Omental fat pad (tissue), 4 donors: ENCODE measurements at places on chromosomes 13 and 19.

DNA sequence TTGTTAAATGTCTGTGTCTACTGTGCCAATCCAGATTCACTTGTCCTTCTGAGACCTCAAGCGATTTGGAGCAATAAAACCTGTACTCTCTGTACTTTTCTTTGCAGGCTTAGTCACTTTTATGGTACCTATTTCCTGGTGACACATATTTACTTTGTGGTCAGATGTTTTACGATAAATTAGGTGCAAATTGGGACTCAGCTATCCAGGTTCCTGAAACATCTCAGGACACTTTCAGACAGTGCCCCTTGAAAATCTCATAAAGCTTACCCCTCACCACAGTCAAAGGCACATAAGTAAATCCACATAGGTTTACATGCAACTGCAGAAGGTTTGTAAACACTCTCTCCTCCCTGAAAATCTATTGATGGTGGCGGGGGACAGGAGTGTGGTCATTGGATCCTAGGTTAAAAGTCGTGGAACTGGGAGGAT is 438.8 kb downstream of the EFNB2 start:
- DNase-seq: no peak

DNA sequence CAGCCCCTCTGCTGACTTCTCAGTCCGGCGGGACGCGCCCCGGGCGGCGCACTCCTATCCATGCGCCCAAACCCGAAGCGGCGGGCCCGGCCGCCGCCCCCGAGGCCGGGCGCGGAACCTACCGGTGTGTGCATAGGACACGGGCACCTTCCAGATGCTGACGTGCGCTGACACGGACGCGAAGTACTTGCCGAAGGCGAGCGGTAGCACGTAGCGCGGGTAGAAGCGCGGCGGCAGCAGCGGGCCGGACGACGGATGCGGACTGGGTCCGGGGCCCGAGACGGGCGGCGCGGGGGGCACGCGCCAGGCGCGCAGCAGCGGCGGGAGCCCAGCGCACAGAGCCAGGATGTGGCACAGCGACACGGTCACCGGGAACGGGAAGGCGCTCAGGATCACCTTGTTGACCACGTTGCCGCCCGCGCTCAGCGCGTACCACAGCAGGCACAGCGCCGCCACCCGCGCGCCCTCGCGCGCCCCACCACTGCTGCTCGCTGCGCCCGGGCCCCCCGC is 338 bp downstream of the SLC35E1 start:
- DNase-seq: no peak

- DNase-seq: no peak
These were observed 290.8 kb upstream of the PCDH9 start for GRCh38 chr13:67520886-67521285.

DNA sequence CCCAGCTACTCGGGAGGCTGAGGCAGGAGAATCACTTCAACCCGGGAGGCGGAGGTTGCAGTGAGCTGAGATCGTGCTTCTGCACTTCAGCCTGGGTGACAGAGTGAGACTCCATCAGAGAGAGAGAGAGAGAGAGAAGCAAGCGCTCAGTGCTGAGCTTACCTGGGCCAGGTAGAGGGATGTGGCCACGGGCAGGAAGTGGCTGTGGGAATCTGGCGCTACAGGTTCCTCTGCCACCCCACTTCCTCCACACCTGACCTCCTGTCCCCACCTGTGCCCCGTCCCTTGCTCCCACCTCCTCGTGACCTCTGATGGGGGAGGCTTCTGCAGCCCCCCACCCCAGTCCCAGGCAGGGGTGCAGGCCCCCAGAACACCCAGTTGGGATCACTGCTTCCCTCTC is 1.0 kb upstream of the NCCRP1 start:
- DNase-seq: no peak

DNA sequence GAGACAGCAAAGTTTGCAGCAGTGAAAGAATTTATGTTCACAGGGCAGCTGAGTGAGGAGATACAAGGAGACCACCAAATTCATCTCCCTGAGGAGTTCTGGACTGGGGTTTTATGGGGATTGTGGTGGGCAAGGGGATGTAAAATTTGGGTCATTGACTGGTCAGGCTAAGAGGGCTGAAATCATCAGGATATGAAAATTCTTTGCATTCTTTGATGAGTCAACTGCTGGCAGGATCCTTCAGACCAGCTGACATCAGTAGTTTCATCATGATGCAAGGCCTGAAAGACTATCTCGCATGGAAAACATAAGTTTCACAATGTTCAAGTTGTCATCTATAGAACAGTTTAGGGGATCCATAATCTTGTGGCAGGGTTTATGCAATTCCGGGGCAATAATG is 869.5 kb upstream of the PCDH9 start:
- no peak for DNase-seq

GRCh38 chr19:6706633-6706958 is 13.9 kb downstream of the C3 start:
- DNase-seq: no peak

GRCh38 chr13:112132619-112133018 is 65.7 kb downstream of the SOX1 start:
- DNase-seq: no peak

GRCh38 chr13:38180670-38181069 is 169.0 kb upstream of the UFM1 start:
- no peak for DNase-seq

GRCh38 chr13:43014162-43014561 is 9.2 kb upstream of the DNAJC15 start:
- no peak for DNase-seq

GRCh38 chr19:33071887-33072286 is 7.2 kb upstream of the RHPN2 start:
- no peak for DNase-seq

GRCh38 chr19:32387701-32388392 is 17.7 kb upstream of the DPY19L3 start:
- no peak for DNase-seq

GRCh38 chr13:32663660-32664059 is 77.4 kb downstream of the PDS5B start:
- DNase-seq: no peak

GRCh38 chr13:29281932-29282495 is 313.5 kb downstream of the SLC7A1 start:
- no peak for DNase-seq

GRCh38 chr13:23828086-23828485 is 61.1 kb downstream of the MIPEP start:
- DNase-seq: no peak

GRCh38 chr19:57037556-57037955 is 82.2 kb upstream of the USP29 start:
- no peak for DNase-seq

GRCh38 chr19:17294051-17294891 is 9.0 kb downstream of the ABHD8 start:
- no peak for DNase-seq

GRCh38 chr19:44303976-44304568 is 753 bp downstream of the ZNF235 start:
- DNase-seq: no peak

GRCh38 chr13:91142572-91142971 is 204.9 kb upstream of the MIR17HG start:
- no peak for DNase-seq

DNA sequence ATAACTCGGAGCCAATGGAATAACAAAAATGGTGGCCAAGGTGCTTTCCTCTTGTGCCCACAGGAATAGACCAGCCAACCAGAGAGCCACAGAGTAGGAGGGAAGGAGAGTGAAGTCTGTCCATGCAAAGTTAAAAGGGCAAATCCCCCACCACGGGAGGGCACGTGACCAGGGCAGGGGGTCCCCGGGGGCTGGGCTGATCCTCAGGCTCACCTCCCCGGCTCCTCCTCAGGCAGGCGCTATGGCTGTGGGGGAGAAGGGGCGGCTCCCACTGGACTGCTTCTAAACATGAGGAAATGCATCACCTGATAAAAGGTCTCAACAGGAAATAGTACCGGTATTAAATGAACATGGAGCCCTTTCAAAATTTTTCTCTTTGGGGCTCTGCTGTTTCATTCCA is 73.2 kb upstream of the SLC15A1 start:
- DNase-seq: no peak

DNA sequence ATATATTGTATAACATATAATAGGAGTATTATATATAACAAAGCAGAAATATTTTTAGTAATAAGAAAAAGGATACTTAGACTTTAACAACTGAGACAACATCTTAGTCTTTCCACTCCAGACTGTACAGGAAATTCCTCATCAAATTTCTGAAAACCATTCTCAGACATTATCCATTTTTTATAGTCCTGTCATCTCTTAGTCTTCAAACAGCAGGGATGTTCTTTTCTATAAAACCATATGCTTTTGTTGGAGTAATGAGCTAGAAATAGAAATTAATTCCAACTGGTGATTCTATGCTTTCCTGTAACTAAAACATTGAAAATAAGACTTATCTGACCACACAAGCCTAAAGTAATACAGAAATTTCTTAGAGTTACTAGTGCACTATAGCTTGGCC is 82.2 kb upstream of the CSNK1A1L start:
- DNase-seq: no peak

DNA sequence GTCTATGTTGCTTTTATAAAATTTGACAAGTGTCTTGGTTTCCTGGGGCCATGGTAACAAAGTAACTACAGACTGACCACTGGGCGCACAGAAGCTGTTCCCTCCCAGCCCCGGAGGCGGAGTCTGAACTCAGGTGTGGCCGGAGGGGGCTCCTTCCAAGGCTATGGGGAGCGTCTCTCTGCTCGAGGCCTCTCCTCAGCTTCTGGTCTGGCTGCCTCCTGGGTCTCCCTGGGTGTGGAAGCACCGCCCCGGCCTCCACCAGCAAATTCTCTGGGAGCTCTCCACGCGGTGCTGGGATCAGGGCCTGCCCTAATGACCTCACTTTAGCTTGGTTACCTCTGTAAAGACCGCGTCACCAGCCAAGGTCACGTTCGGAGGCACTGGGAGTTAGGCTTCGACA is 45.7 kb upstream of the F7 start:
- no peak for DNase-seq

GRCh38 chr13:21733475-21734263 is 62.8 kb downstream of the FGF9 start:
- no peak for DNase-seq

- DNase-seq: no peak
These were observed 146.3 kb upstream of the ZNF536 start for GRCh38 chr19:30225676-30226463.

GRCh38 chr13:109787135-109787954 is 962 bp upstream of the IRS2 start:
- no peak for DNase-seq

DNA sequence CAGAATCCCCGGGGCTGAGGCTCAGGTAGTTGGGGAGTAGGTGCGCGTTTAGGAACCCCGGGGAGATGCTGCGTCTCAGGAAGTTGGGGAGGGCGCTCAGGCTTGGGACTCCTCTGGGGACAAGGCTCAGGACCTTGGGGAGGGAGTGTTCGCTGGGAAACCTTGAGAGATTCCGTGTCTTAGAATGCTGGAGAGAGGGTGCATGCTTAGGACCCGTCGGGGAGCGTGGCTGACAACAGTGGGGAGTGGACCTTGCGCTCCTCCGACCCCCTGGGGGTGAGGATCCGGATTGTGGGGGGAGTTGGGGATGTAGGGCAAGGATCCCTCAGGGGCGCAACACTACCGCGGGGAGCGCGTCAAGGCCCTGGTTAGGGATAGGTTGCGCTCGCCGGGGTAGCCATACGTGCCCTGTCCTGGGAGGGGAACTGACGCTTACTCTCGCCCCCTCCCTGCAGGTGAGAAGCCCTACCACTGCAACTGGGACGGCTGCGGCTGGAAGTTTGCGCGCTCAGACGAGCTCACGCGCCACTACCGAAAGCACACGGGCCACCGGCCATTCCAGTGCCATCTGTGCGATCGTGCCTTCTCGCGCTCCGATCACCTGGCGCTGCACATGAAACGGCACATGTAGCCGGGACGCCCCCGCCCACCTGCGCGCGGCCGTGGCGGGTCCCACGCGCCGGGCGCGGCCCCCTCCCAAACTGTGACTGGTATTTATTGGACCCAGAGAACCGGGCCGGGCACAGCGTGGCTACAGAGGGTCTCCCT is 2.0 kb downstream of the KLF2 start:
- DNase-seq: no peak

DNA sequence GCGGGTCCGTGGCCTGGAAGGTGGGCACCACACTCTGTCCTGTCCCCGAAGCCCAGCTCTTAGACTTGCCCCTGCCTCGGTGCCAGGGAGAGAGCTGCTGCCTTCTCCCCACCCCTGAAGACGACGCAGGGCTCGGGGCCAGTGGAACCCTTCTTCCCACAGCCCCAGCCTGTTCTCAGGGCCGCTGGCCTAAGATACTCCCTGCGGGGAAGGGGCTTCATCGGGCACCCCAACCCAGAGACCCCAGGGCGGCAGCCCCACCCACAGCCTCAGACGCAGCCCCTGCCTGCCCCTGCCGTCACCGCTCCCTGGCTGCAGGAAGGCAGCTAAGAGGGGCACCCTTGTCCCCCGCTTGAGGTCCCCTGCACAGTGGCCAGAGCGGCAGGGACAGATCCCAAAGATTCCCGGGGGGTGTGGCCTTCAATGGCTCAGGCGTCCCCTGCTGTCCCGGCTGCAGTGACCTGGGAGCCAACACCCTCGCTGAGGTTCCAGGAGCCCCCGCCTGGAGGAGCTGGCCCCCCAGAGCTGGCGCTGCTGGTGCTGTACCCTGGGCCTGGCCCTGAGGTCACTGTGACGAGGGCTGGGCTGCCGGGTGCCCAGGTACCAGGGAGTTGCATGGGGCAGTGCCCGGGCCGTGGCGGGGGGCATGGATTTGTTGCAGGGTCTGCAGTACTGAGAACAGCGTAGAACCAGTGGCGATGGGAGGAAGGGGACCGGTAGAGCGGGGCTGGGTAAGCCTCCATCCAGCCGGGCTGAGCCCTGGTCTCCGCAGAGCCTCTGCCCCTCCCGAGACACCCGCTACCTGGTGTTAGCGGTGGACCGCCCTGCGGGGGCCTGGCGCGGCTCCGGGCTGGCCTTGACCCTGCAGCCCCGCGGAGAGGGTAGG is 1.0 kb downstream of the AMH start:
- DNase-seq: no peak

DNA sequence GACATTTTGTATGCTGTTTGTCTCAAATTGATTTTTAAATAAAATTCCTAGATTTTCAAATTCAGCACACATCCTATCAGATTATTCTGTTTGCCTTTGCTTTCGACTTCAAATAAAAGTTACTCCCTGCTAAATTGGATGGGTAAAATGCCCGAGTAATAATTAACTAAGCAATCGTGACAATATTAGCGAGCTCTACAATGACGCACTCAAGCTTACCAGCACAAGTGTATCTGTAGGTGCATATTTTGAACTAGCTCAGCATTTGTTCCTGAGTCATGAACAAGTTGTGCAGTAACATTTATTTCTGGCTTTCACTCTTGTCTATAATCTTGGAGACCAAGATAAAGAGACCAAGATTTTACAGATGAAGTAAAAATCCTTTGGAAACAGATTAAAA is 113.4 kb downstream of the UBL3 start:
- no peak for DNase-seq

GRCh38 chr19:49560358-49560900 is 19.9 kb downstream of the NOSIP start:
- no peak for DNase-seq

- no peak for DNase-seq
These were observed 58.7 kb upstream of the PABPC3 start for GRCh38 chr13:25037057-25037813.

- no peak for DNase-seq
These were observed 3.0 kb downstream of the NFIX start for GRCh38 chr19:12997967-12998940.

- no peak for DNase-seq
These were observed 1.2 kb downstream of the WDR83 start for GRCh38 chr19:12667731-12668302.

GRCh38 chr19:12885749-12886650 is 1.0 kb downstream of the KLF1 start:
- DNase-seq: no peak

- DNase-seq: no peak
These were observed 84.6 kb upstream of the FREM2 start for GRCh38 chr13:38602266-38602665.

- no peak for DNase-seq
These were observed 1251.9 kb downstream of the PCDH17 start for GRCh38 chr13:58883405-58883804.

- DNase-seq: no peak
These were observed 13.3 kb upstream of the AKAP8L start for GRCh38 chr19:15432018-15432494.
